ENCODE measurements at places on chromosomes 11 and 22.

DNA sequence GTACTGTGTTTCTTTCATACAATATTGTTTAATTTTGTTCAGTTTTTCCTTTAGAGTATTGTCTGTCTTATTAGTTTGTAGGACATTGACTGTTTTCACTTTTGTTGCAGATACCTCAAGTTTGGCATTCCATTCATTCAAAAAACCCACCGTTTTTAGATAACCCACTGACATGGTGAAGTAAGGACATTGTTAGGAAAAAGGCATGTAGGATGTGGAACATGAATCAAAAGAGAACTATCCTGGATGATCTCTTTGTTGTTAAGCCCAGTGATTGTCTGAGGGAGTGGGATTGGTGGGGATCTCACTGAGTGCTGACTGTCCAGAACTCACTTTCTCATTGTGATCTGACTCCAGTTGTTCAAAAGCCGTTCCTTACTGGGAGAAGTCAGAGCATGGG lies 119.3 kb downstream of the TEAD1 start:
- no peak for DNase-seq

DNA sequence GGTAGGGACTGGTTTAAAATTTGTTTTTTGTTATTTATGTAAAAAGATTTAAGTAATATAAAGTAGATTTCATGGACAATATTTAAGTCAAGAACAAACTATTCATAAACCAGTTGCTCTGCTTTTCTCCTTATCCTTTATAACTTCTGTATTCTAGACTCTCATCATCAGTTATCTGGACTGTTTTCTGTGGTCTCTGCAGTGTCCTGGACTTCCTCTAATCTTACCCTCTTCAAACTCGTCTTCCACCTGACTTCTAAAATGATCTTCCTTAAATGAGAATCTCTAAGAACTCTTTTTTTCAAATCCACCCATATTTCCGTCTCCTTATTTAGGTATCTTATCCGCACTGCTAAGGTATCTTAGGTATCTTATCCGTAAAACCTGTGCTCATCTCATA lies 8.1 kb downstream of the RRM1 start:
- DNase-seq: no peak

GRCh38 chr11:10400856-10401255 lies 54.2 kb upstream of the AMPD3 start:
- DNase-seq: no peak

- DNase-seq: no peak
Measured at GRCh38 chr11:70587075-70587389, 188.7 kb downstream of the CTTN start.

DNA sequence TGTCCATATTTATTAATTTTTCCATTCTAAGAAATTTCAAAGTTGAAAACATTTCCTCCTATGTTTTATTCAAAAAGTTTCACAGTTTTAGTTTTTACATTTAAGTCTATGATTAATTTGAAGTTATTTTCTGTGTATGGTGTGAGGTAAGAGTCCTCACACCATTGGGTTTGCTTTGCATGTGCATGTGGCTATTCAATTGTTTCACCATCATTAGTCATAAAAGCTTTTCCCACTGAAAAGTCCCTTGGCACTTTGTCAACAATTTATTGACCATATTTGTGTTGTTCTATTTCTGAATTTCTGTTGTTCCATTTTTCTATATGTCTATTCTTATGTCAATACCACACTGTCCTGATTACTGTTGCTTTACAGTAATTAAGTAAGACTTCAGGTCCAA lies 186.5 kb downstream of the KIF18A start:
- DNase-seq: no peak

DNA sequence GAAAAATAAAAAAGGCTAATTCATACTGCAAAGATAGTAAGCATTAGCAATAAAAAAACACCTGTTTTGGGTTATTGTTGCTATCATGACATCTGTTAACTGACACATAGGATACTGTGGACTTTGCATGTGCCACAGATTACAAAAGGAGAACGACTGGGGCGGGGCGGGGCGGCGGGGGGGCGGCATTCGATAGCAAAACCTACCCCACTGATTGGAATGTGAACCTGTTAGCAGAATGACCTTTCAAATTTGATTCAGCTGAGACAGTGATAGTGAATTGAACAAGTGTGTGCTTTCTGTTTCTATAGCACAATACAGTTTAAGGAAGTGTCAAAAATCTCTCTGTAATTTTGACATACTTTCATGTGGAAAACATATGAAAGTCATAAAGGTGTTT lies 14.9 kb downstream of the MMP20 start:
- no peak for DNase-seq

GRCh38 chr22:36885474-36885873 lies 24.7 kb downstream of the NCF4 start:
- DNase-seq: no peak

- no peak for DNase-seq
Measured at GRCh38 chr22:22858559-22858937, 29.1 kb upstream of the IGLL5 start.

DNA sequence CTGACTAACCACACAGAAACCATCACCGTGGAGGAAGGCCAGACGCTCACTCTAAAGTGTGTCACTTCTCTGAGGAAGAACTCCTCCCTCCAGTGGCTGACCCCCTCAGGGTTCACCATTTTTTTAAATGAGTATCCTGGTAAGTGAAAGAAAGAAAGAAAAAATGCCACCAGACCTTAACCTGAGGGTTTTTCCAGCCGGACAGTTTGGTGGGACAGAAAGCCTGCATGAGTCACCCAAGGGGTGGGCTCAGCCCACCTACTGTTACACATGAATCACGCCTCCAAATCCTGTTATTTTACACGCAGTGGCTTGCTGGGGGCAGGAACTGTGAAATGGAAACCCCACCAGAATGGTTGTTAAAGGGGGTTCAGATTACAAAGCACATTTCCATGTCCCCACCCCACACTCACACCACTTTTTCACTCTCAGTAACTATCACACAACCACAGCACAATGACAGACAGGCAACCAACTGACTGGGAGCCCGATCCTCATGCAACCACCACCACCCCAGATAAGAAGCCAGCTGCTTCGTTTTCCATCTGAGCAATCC lies 11.9 kb downstream of the CRTAM start:
- DNase-seq: no peak

GRCh38 chr11:45332276-45332934 lies 46.3 kb upstream of the SYT13 start:
- peak; percentile 0 for DNase-seq

GRCh38 chr22:30240541-30241417 lies 5.8 kb downstream of the LIF start:
- no peak for DNase-seq

DNA sequence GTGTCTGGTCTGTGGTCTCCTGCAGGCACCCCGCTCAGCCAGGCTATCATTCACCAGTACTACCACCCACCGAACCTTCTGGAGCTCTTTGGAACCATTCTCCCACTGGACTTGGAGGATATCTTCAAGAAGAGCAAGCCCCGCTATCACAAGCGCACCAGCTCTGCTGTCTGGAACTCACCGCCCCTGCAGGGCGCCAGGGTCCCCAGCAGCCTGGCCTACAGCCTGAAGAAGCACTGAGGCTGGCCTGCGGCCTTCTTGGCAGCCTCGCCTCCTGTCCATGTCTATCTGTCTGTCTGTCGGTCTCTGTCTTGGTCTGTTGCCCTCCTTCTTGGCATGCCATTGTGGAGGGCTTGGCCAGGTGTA lies 27.9 kb downstream of the INCENP start:
- DNase-seq: no peak

- no peak for DNase-seq
Measured at GRCh38 chr11:18264035-18264434, 2.0 kb upstream of the SAA1 start.

DNA sequence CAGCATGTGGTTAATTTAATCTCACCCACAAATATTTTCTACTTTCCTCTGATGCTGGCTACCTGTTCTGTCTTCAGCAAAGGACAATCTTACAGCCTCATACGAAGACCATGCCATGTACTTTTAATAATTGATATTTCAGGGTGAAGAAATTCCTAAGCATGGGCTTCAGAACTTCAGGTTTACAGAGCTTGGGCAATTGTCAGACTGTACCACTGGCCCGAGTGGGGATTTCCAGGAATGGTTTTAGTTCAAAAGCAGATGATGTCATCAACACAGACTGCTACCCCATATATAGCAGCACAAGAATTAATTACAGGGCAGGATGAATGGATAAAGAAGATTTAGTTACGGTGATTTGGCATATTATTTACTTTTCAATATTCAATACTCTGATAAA lies 171.8 kb downstream of the ETS1 start:
- no peak for DNase-seq

- DNase-seq: no peak
Measured at GRCh38 chr11:109752212-109752825, 330.3 kb downstream of the C11orf87 start.

DNA sequence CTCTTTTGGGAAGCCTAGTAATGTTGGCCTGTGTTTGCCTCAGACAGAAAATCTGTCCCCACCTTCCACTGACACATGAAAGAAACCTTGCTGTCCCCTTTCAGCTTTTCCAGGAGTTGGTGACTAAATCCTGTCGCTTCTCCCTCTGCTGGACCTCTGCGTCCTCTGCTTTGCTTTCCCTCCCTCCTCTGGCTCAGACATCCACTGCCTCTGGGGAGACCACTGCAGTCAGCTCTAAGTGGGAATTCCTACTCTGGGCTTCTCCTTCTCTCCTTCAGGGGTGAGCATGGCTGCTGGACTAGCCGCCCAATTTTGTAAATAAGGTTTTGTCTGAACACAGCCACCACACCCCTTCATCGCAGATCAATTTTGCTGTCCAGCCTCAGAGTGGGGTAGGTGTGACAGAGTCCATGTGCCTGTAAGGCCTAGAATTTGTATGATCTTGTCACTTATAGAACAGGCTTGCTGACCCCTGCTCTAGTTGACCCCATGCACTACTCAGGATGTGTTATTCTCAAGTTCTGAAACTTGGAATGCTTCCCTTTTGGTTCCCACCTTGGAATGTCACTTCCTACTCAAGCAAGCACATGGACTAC lies 23.0 kb downstream of the LRRC74B start:
- DNase-seq: no peak

- no peak for DNase-seq
Measured at GRCh38 chr11:125401746-125402145, 94.3 kb downstream of the FEZ1 start.

DNA sequence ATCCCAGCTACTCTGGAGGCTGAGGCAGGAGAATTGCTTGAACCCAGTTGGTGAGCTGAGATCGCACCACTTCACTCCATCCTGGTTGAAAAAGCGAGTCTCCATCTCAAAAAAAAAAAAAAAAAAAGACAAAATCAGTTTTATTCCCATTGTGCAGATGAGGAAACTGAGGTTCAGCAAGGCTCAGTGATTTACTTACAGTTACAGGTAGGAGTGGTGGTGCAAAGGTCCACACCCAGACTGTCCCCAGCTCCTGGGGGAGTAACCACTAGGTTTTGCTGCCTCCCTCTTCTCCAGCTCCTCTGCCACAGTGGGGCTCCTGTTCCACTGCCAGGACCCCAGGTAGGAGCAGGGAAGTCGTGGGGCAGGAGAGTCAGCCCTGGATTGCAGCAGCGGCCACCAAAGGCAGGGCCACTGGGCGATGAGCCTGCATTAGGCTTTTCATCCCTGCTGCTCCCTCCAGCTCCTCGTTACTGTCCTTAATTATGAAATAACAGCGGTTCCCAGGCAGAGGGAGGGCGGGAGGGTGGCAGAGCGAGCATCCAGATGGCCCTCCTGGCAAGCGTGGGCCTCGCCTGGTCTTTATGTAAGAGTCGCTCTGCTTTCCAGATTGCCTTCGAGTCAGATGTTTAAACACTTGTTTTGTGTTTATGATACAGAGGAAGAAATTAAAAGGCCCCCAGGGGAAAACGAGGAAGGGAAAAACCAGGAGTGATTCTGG lies 15.5 kb upstream of the RASD2 start:
- no peak for DNase-seq

GRCh38 chr11:14336507-14337503 lies 22.2 kb downstream of the RRAS2 start:
- no peak for DNase-seq

DNA sequence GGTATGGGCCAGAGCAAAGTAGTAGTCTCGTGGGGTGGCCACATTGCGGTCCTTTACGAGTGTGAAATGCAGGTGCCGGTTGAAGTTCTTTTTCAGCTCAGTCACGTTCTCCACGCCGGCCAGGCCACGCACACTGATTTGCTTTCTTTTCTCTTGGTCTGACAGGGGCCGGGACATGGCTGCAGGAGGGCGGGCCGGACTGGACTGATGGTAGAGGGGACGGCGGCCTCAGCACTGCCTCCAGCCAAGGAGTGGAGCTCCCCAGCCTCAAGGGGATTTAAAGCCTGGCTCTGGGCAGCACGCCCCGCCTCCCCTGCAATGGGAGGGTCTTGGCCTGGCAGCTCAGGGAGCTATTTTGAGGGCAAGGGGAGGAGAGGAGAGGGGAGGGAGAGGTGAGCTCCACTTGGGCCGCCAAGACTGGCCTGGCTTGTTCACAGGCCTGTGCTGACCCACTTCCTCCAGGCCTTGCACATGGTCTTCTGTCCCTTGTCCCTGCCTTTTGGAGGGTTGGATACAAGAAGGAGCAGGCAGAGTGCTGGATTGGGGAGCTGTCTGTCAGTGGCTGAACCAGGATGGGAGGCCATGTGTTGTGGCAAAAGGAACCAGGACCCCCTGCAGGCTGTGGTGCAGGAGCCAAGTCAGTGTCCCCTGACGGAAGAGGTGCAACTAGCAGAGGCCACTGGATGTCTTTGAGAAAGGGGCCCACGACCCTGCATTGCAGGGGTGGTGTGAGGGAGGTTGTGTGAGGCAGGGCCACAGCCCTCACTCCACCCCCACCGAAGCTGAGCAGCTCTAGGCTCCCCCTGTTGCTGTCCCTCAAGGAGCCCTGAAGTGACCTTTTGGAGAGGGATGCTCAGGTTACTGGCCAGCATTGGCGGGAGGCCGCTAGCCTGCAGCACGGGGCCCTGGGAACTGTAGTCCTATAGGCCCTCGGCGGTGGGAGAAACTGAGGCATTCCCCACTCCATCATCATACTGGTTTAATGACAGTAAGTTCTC lies at the start of gene PYGM:
PYGM (minus strand) TSS at position 253 of the 998 bp plus-strand sequence; CDS start at position 177, 76 bp downstream.
- DNase-seq: no peak

- no peak for DNase-seq
Measured at GRCh38 chr11:21554284-21554683, 638.6 kb upstream of the ANO5 start.

DNA sequence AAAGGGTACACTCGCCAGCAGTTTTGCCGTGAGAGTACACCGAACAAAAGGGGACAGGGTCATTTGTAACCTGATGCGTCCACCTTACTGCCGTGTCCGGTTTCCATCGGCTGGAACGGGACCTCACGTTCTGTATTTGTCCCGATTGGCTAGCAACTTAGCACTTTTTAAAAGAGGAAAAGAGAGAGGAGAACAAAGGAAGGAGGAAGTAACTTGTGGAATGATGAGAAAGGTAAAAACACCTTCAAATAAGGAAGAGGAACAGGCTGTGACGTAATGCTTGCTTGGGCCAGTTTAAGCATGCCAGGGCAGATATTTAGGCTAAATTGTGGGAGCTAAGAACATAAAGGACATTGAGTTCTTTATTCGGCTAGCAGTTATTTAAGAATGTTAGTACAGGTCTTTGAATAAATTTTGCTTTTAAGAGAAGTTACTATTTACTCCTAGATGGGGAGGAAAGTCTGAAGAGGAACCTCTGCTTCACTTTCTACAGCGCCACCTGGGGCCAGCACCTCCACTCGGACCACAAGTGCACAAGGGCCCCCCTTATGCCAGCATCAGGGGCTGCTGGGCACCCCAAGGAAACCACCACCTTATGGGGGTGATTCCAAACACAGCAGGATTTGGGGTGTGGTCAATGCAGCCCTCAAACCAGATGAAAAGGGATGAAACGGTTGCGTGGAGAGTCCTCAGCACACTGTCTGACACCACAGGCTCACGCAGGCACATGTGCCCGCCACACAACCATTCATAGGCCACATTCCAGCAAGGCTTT lies 5.8 kb downstream of the ARSA start:
- DNase-seq: peak; percentile 48

GRCh38 chr11:117442869-117443239 lies 115.2 kb downstream of the CEP164 start:
- no peak for DNase-seq

Data from NCI-H510A treated with DMSO at 0.1 percent for 48 hours (cell line).